Activated T-helper 2 cell treated with anti-CD3 and anti-CD28 coated beads, Interferon-gamma antibody, Interleukin-2, Interleukin-4, amounts not matched to agents 10 μg/mL and 5 μg/mL and 100 μg/mL, durations not matched to agents 14 hours and 24 hours and 36 hours (primary cell): ENCODE measurements at places on chromosomes 2 and 18. TPM values are rescaled to one million over a fixed set of nuclear protein-coding genes. Genes with fewer than 3 reads are reported as not detected.

- no peaks in the 10 kb centered on the region for H3K36me3 ChIP-seq
- H3K4me3 ChIP-seq = no peak overlapping the region
- H3K27me3 ChIP-seq = no peaks in the 10 kb centered on the region
- no peaks in the 10 kb centered on the region for H3K4me1 ChIP-seq
- no peak overlapping the region for H3K27ac ChIP-seq
- no peak for DNase-seq
These were observed 203.3 kb downstream of the LRP1B start for GRCh38 chr2:141927536-141927935.

GRCh38 chr2:20434588-20435294 is 12.1 kb upstream of the RHOB start:
- DNase-seq = no peak
- no peak overlapping the region for H3K4me3 ChIP-seq
- no peak overlapping the region for H3K27ac ChIP-seq
- H3K36me3 ChIP-seq = no peaks in the 10 kb centered on the region

GRCh38 chr2:8893978-8894820 is 56.8 kb upstream of the KIDINS220 start:
- H3K36me3 ChIP-seq = no peaks in the 10 kb centered on the region
- H3K4me1 ChIP-seq = no peaks in the 10 kb centered on the region
- H3K4me3 ChIP-seq = no peak overlapping the region
- DNase-seq = no peak
- H3K27ac ChIP-seq = no peak overlapping the region
- H3K27me3 ChIP-seq = no peaks in the 10 kb centered on the region

Gene PSMA8
- total RNA-seq = 1.2 and 1.4 TPM in 2 replicates

- no peaks in the 10 kb centered on the region for H3K4me1 ChIP-seq
- H3K27ac ChIP-seq = no peak overlapping the region
- no peaks in the 10 kb centered on the region for H3K36me3 ChIP-seq
These were observed 562.3 kb downstream of the SOX11 start for GRCh38 chr2:6254441-6254840.

DNA sequence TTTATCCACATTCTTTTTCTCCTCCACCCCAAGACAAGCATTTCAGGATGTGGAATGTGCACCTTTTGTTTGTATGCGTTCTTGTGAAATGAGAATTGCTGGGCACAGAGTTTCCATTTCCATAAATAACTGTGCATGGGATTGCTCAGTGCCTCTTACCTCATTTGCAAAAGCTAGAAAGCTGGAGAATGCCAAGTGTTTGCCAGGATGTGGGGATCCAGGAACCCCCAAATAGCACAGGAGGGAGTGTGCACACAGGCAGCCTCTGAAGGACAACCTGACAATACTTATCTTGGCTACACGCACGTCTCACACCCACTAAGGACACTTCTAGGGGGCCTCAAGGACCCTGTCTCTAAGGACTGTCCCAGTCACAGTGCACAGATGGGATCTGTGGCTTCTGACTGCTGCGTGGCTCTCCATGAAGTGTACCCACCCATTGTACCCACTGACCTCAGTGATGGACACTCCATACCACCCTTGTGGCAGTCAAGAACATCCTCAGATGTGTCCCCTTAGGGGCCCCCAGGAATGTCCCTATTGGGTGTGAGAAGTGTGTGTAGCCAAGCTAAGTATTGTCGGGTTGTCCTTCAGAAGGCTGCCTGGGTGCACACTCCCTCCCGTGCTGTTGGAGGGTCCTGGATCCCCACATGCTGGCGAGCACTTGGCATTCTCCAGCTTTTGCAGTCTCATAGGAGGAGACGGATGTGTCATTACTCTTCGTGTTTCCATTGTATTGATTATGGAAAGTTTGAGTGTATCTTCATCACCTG is 38.4 kb downstream of the CAPN13 start:
- H3K27me3 ChIP-seq = peaks cover 4% of the 10 kb centered on the region
- H3K4me1 ChIP-seq = no peaks in the 10 kb centered on the region
- H3K4me3 ChIP-seq = no peak overlapping the region
- DNase-seq = no peak
- no peak overlapping the region for H3K27ac ChIP-seq
- no peaks in the 10 kb centered on the region for H3K36me3 ChIP-seq
